Activated CD4-positive, alpha-beta T cell treated with anti-CD3 and anti-CD28 coated beads, Interleukin-2, amount 50 U/mL, for 48 hours (primary cell): ENCODE measurements at places on chromosomes 7 and 10.

DNA sequence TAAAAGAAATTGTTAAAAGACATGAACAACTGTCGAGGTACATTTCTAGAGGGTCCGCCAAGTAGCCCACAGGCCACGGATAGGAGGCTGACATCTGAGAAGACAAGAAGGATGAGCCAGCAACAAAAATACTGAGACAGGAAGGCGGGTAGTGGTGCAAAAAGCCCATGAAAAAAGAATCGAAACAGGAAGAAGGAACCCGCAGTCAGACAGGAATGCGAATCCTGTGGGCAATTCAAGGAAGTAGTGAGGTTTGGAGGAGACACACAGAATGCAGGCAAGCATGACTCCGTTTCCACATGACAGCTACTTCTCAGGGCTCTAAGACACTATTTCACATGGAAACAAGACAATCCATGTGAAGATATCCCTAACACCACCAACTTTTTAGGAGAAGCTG is 125.2 kb downstream of the DOCK4 start:
- DNase-seq, result no peak

DNA sequence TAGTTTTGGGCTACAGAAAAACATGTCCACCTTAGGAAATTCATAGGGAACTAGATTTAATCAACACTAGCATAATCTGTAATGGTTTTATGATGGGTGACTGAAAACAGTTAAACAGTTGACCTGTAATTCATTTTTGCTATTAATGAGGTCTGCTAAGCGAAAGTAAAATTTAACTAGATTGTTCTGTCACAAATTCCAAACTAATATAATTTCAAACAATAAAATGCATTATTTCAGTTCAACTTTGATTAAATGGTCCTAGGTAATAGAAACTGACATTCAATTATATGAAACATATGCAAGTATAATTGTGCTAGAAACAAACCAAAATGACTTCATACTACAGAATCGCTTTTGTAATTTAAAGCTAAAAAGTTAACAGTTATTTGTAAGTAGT is 6.9 kb downstream of the NOC3L start:
- DNase-seq, result no peak

DNA sequence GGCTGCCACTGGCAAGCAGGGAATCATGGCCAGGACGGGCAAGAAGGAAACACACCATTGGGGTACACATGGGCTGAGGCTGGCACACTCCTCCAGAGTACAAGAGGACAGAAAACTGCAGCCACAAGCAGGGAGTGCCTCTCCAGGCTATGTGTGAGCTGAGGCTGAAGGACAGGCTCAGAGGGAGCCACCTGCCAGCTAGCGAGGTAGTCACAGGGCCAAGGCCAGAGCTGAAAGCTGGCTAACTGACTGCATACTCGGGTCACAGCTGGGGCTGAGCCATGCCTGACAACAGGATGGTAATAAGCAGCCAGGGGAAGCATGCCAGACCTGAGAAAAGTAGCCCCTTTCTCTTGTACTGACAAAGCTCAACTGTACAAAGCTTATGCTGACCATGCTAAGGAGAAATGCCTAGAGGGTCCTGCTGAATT is 52.0 kb downstream of the KIF5B start:
- no peak for DNase-seq

GRCh38 chr7:37047260-37047659 is 323.0 kb upstream of the AOAH start:
- DNase-seq, result no peak

- no peak for DNase-seq
These were observed 15.4 kb upstream of the GRB10 start for GRCh38 chr7:50798126-50798525.
